ENCODE measurements at places on chromosomes 3 and 15.

DNA sequence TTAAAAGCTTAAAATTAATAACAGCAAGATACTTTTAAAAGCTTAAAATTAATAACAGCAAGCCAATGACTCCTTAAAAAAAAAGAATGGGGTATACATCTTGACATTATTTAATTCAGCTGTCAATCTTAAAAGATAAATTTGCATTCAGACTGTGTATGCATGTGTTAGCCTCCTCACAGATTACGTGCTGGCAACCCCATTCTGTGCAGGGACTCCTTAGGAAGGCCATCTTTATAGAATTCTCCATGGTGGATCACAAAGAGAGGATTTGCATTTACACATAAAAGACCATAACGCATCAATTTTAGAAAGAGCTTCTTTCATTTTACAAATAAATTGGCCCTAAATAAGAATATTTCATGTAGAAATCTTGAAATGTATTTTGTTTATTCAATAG, 87.2 kb downstream of the B3GALNT1 start:
- DNase-seq: no peak

GRCh38 chr15:67947254-67948039, 106.7 kb upstream of the PIAS1 start:
- no peak for DNase-seq

GRCh38 chr3:195834675-195835583, 23.2 kb upstream of the MUC4 start:
- DNase-seq: no peak

GRCh38 chr15:60527456-60527855, 48.5 kb upstream of the ICE2 start:
- DNase-seq: no peak

GRCh38 chr15:101599091-101599490, 53.1 kb downstream of the TM2D3 start:
- DNase-seq: no peak

DNA sequence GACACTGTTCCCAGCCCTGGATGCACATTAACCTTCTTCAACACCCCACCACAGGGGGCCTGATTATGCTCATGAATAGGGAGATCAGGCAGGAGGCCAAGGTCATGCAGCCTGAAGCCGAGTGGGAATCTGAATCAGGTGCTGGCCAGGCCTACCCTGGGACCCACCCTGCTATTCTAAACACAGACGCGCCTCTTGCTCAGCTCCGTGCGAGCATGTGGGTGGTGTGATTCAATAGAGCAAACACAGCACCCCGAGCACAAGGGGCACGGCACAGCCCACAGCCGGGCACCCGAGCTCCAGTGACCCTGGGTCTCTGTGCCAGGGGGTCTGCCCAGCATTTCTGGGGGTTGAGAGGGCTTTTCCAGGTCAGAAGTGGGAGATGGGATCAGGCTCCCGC, 24.6 kb upstream of the GRIP2 start:
- DNase-seq: no peak

DNA sequence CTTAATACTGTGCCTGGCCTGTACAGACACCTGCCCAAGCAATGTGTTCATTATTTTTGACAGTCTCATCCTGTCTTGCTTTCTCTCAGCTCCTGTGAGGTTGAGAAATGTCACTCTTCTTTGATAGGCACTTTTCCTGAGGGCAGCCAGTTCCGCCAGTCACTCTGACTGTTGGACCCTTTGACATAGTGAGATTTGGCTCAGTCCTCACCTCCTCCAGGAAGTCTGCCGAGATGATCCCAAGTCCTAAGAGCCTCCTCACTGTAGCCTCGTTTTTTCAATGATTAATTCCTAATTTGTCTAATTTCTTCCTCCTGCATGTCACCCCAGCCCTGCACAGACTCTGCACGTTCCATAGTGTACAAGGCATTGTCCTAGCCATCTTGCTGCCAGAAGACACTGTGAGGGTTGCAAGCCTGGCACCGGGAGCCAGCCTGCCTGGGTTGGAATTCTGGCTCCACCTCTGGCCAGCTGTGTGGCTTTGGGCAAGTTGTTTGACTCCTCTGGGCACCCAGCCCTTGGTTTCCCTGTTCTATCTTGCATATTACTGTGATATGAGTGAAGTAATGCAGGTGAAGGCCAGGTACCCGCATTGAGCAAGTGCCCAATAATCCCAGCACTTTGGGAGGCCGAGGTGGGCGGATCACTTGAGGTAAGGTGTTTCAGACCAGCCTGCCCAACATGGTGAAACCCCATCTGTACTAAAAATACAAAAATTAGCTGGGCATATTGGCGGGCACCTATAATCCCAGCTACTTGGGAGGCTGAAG, 24.3 kb downstream of the RPLP1 start:
- no peak for DNase-seq

- DNase-seq: no peak
Observed at GRCh38 chr3:11619461-11619860, 24.3 kb downstream of the VGLL4 start.

GRCh38 chr15:100236981-100237720, 104.6 kb downstream of the ADAMTS17 start:
- no peak for DNase-seq

DNA sequence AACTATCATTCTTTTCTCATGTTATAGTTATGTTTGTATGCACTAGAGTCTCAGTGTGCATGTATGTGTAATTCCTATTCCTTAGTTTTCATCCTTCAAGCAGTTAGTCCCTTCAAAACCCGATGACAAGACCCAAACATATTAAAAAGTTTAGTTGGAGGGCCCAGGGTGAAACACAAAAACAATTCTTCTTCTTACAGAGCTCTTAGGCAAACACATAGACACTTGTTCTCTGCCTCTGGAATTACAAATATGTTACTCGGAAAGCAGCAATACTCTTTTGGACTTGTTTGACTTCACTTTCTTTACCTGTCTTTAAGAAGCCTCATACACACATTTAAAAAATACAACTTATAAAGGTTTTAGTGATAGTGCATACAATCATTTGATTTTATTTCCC, 763 bp upstream of the CNTN6 start:
- DNase-seq: no peak

- DNase-seq: peak; percentile 46
Observed at GRCh38 chr3:24683633-24684384, 189.2 kb upstream of the THRB start.

- no peak for DNase-seq
Observed at GRCh38 chr15:65927545-65927944, 58.3 kb downstream of the RAB11A start.

Measured in SW480 (cell line).